Activated CD8-positive, alpha-beta memory T cell treated with anti-CD3 and anti-CD28 coated beads for 1 hour (primary cell): ENCODE measurements at places on chromosomes 3 and 15.

DNA sequence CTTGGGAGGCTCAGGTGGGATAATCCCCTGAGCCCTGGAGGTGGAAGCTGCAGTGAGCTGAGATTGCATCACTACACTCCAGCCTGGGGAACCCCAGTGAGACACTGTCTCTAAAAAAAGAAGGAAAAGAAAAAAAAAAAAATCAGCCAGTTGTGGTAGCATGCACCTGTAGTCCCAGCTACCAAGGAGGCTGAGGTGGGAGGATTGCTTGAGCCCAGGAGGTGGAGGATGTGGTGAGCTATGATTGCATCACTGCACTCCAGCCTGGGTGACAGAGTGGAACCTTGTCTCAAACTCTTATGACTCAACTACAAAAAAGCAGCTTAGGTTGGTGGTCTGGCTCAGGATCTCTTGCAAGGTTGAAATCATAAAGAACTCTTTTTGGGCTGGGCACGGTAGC is 19.3 kb upstream of the GPX1 start:
- DNase-seq: no peak

DNA sequence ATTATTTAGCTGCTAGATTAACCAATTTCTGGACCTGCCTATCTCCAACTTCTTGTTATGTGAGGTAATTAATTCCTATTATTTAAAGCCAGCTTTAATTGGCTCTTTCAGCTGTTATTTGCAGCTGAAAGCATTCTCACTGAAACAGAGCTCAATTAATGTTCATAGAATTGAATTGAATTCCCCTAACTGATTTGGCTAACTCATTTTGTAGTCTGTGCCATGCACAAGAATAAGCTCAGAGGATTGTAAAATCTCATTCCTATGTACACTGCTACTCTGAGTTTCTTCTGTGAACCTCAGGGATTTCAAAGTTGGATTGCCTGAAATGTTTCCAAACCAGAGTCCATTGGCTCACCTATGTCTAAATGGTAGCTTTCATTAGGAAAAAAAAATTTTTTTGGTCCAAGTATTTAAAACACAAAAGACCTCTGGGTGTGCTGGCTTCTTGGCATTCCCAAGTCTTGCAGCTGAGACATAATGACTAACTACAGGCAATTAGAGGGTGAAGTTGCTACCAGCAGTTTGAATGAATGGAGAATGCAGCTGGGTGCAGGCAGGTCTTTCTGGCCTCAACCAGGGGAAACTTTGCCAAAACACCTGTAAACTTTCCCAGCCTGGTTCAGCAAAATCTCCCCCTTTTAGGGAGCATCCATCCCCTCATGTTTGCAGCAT is 134.3 kb downstream of the EDEM1 start:
- no peak for DNase-seq

- DNase-seq: no peak
Measured at GRCh38 chr15:77988347-77989295, 88.9 kb downstream of the TBC1D2B start.

- no peak for DNase-seq
Measured at GRCh38 chr3:139527265-139527664, 12.3 kb downstream of the RBP1 start.

DNA sequence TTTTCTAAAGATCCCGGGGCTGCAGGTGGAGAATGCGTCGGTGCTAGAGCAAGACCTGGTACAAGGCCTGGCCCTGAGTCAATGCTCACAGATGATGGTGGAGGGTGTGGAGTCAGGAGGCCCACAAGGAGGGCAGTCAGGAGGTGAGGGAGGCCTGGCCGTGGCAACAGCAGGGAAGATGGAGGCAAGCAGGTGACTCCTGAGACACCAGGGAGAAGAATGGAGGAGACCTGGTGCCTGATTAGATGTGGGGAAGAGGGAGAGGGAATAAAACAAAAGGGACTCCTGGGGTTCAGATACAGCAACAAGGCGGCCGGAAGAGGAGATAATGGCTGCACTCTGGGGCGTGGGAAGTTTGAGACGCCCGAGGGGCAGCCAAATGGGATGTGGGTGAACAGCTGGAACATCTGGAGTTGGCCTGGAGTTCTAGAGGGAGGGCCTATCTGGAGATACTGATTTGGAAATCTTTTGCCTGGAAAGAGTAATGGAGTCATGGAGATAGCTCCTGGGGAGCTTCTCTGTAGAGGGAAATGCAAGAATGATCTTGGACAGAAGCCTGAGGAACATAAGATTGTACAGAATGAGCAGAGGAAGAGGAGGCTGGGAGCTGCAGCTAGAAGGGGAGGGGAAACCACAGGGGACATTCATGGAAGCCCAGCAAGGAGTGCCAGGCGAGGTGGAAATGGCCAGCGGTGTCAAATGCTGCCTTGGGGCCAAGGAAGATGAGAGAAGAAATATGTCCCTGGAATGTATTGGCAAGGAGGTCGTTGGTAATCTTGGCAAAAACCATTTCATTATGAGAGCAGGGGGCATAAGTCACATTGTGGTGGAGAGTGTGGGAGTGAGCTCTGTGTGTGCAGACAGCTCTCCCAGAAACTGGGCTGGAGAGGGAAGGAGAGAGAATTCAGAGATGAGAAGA is 67.5 kb upstream of the CORO2B start:
- DNase-seq: no peak

GRCh38 chr3:59873576-59874230 is 823.9 kb upstream of the CFAP20DC start:
- DNase-seq: no peak

- DNase-seq: no peak
Measured at GRCh38 chr15:93417631-93418030, 328.6 kb upstream of the RGMA start.

- DNase-seq: no peak
Measured at GRCh38 chr3:127043041-127043641, 60.2 kb downstream of the PLXNA1 start.

GRCh38 chr15:41659855-41660234 is 360 bp upstream of the MGA start:
- no peak for DNase-seq

DNA sequence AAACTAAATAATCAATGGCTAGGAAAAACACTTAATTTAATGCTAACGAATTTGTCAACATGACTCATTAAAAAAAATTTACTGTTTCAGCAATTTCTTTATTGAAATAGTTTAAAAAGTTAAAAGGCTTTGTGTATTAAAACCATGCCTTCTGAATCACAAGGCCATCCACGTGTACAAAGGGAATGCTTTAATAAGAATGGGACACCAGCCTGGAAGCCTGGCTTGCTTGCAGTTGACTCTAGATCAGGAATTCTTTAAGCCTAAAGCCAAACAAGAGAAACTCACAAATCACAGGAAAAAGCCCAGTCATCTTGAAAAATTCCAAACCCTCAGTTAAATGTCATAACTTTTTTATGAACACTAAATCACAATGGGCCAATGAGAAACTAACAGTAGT is 137.6 kb downstream of the PEAK1 start:
- DNase-seq: no peak

DNA sequence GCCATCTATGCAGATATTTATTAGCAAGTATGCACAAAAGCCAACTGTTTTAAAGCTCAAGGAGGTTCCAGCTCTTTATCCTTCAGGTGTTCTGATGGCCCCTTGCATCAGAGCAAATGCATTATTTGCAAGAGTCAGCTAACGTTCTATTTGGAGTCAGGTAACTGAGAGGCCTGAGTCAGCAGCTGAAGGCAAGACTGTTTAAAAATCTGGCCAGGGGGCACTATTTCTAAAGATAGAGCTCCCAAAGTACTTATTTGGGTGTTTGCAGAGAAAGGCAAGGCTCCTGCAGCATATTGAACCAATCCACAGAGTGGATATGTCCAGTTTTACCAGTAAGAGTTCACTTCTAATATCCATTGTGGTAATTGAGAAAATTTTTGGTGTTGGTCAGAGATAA is 146.1 kb downstream of the LRTM1 start:
- no peak for DNase-seq

DNA sequence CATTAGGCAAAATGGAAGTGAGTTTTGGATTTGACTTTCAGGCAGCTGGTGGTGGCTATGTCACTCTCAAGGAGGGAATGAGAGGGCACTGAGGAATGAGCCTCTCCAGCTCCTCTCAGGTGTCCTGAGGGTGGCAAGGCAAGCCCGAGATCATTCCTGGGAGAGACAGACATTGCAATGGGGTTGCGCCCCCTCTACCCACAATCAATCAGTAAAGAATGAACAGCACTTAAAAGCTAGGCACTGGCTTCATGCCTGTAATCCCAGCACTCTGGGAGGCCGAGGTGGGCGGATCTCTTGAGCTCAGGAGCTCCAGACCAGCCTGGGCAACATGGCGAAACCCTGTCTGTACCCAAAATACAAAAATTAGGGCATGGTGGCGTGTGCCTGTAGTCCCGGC is 14.1 kb upstream of the SHF start:
- DNase-seq: no peak

- DNase-seq: no peak
Measured at GRCh38 chr3:56829533-56829932, 27.8 kb upstream of the ARHGEF3 start.

- no peak for DNase-seq
Measured at GRCh38 chr3:32288819-32289218, 50.3 kb downstream of the CMTM8 start.

DNA sequence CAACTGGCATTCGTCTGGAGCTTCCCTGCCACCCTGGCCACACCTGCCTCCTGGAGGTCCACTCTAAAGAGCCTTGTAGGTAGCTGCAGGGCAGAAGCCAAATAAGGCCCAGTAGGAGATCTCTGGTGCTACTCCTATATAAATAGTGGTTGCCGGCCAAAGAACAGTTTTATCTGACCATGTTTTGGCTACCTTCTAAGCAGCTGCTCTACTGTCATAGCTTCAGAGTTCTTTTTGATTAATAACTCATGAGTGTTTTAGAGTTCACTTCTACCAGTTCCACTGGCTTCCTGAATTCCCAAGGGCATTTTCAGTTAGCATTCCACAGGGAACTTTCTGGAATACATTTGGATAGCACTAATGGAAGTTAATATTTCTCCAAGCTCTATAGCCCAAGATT is 154.6 kb downstream of the B3GALNT1 start:
- DNase-seq: no peak

GRCh38 chr3:134810052-134810435 is 15.0 kb downstream of the EPHB1 start:
- DNase-seq: no peak

DNA sequence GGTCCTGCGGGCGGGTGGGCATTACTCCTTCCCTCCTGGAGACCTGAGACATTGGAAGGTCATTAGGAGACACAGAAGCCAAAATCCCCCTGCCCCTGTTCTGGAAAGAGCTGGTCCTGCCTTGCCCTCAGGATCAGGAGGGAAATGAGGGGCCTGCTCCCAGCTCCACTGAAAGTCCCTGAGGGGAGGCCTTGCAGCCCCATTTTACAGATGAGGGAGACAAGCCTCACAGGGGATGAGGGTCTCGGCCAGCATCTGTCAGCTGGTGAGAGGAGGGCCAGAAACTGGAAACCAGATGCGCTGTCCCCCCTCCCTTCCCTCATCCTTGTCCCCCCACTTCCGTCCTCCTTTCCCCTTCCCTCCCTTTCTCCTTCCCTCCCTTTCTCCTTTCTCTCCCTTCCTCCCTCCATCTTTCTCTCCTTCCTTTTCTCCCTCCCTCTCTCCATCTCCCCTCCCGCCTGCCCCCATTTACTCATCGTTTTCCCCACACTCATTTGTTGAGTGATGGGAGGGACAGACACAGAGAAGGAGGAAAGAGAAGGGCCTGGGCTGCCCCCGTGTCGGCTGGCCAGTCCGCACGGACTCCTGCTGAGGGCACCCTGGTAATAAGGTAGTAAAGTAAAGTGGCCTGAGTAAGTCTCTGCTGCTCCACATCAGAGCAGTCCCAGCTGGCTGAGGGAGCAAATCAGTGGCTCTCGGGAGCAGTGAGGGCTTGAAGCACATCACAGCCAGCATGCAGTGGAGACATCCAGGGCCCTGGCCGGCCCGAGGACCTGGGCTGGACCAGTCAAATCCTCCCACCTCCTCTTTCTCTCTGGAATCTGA is 112.4 kb upstream of the ALDH1A3 start:
- no peak for DNase-seq

DNA sequence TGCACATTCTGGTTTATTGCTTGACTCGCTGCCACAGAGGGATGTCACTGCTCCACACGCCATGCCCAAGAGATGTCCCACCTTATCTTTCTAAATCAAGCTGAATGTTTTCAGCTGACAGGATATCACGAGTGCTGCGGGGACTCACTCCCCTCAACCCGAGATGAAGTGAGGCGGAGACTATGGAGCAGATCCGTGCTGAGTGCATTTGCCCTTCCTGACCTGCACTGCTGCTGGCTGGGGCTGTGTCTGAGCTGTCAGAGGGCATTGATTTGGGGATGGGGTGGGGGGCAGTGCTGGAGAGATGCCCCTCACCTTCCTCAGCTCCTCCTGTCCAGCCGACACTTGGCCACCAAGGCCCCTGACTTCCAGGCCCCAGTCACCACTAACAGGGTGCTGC is 40.5 kb upstream of the CSPG4 start:
- no peak for DNase-seq

DNA sequence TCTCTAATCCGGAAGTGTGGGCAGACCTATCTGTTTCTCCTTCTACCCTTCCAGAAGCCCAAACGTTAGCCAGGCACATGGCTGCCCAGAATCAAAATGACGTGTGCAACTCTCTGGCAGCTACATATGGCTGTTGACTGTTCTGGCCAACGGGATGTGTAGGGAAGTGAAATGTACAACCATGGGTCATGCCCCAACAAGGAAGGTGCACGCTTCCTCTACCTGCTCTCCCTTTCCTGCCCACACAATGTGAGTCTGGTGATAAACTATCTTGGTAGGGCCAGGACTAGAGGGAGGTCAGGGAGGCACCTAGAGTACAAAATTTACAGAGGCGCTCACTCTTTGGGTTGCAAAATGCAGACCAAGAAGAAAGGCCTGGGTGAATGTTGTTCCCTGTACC is 495.9 kb upstream of the PROK2 start:
- DNase-seq: no peak

DNA sequence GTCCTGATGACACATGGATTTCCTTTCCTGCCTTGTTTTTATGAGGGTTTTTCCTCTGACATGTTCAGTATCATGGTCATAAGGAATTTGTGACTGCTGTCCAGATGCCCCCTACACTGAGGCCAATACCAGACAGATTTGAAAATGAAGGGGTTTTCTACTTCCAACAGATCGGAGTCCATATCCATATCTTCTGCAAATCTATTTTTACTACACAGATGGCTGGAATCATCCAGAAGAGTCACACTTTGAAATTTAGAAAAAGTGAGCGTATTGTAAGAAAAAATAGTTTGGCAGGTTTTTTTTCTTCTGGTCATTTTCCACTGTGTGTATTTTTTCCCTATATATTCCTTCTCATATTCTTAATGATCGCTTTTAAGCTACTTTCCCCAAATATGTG is 197.5 kb upstream of the LRRC3B start:
- DNase-seq: no peak

GRCh38 chr3:183375787-183376186 is 52.6 kb downstream of the MCF2L2 start:
- no peak for DNase-seq

- no peak for DNase-seq
Measured at GRCh38 chr3:30707825-30708224, 101.4 kb downstream of the TGFBR2 start.

DNA sequence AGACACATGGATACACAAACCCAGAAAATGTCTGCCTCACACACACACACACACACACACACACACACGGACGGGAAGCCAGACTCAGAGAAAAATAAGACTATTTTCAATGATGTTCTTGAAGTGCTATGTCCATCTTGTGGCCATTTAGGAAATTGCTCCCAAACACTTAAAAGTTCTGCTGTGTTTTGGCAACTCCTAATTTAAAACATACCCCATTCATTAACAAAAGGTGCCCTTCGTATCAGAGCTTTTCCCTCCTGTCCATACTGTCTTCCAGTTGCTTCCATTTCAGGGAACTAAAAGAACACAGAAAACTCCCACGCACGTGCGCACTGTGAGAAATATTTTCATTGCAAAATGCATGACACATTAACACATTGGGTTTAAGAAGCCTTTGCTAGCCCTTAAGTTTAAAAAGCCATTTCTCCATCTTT is 44.6 kb downstream of the SLC12A1 start:
- DNase-seq: no peak
